ENCODE measurements at places on chromosomes 5 and 9.

DNA sequence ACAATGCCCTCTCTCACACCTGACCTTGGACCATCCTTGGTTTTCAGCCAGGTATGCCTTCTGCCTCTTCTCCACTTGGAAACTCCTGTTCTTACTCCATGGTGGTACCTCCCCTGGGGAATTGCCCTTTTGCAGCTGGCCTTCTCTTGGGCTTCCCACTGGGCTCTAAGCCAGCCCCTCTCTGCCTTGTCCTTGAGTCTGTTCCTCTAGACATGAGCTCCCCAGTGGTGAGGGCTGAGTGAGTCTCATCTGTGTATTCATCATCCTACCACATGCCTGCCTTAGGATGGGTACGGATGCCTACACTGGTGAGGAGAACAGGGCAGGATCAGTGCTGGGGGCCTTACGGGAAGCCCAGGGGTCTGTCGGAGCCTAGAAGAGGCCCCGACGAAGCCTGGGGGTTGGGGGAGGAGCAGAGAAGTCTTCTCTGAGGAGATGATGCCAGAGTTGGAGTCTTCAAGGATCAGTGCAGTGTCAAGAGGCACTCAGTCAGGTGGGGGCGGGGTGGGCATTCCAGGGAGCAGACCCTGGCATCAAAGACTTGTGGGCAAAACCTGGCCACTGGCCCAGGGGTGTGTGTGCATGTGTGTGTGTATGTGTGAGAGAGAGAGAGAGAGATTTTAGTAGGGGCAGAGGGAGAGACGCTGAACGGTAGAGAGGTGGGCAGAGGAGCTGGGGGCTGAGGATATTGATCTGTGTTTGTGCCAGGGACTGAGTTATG is 5.2 kb upstream of the CRB2 start:
- DNase-seq = no peak

- no peak for DNase-seq
Observed at GRCh38 chr9:113484258-113484730, 20.8 kb downstream of the RGS3 start.

DNA sequence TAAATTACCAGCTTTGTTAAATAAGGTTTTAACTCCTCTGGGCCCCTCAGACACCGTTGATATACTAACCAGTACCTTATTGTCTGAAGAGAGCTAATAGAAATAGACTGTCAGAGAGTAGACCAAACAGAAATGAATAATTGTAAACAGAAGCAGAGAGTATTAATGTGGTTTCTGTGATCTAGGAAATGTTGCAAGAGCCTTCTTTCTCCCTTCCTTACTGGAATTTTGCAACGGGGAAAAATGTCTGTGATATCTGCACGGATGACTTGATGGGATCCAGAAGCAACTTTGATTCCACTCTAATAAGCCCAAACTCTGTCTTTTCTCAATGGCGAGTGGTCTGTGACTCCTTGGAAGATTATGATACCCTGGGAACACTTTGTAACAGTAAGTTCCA is 5.1 kb downstream of the TYRP1 start:
- peak; percentile 63 for DNase-seq

GRCh38 chr5:168766426-168766700 is 187.2 kb upstream of the PANK3 start:
- no peak for DNase-seq

DNA sequence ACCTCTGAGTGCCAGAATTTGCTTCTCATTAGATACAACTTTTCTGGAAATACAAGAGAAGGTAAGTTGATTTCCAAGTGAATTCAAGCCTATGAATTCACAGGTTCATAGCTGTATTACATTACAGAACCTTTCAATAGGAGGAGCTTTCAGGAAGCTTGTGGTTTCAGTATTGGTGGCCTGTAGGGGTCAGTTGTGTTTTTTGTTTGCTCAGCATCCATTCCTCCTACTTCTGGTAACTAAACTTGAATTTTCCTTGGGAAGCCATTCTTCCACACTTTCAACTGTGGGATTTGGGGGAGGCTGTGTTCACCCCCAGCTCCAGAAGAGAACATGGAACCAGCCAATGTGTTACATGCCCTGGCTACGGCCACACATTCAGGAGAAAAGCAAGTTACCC is 5.6 kb upstream of the CYSTM1 start:
- no peak for DNase-seq

- DNase-seq = no peak
Observed at GRCh38 chr5:14257995-14258403, 114.9 kb downstream of the TRIO start.

GRCh38 chr9:77374266-77374665 is 196.9 kb downstream of the VPS13A start:
- DNase-seq = peak; percentile 4

GRCh38 chr9:35490910-35491465 is 1.1 kb downstream of the RUSC2 start:
- DNase-seq = peak; percentile 20

DNA sequence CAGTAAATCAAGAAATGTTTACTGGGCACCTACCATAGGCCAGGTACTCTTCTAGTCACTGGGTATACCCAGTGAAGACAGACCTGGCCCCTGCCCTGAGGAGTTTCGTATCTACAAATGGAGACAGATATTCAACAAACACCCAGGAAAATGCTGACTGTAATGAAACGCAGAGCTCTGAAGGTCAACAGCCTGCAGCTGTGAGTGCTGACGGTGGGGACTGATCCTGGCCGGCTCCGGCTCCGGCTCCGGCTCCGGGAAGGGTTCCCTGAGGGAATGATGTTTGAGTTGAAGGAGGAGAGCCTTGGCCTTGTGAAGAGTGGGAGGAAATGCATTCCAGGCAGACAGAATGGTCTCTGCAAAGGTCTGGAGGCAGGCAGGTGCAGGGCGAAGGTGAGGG is 23.1 kb downstream of the FGFR4 start:
- DNase-seq = no peak

- no peak for DNase-seq
Observed at GRCh38 chr5:139642891-139643871, 5.0 kb upstream of the CXXC5 start.

DNA sequence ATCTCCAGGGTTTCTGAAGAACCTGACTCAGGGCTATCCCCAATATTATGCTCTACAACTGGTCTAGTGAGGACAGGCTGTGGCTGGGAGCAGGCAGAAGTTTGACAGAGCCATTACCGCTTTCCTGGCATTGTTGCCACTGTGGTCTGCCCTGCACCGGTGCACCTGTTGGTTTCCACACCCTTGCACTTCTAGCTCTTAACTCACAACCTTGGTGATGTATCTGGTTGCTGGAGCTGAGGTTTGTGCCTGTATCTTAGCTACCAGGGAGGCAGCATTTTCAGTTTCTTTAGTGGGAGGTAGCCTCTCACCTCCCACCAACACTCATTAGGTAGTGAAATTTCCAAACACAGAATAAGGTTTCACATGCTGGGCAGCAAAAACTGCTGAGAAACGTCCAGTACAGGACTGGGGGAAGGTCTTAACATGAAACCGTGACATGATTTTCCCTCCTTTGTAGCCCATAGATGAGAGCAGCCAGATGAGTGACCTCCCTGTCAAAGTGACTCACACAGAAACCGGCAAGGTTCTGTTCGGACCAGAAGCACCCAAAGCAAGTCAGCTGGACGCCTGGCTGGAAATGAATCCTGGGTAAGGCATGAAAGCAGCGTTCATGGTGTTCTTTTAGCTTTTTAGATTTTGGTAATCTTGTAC is 57.7 kb downstream of the SMARCA2 start:
- no peak for DNase-seq

- DNase-seq = peak; percentile 84
Observed at GRCh38 chr5:33441241-33442177, 744 bp downstream of the TARS1 start.

DNA sequence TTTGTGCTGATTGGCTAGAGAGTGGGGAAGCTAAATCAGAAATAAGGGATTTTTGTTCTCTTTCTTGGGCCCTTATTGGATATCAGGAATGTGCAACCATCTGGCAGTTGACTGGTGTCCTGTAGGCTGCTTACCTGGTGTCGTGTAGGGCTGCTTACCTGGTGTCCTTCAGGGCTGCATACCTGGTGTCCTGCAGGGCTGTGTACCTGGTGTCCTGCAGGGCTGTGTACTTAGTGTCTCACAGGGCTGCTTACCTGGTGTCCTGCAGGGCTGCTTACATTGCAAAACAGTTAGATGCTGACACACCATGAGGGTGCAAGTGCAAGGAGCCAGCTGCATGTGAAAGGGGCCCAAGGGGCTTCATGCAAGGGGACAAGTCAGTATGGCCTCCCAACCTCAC is 249.3 kb downstream of the ICE1 start:
- DNase-seq = no peak

- peak; percentile 61 for DNase-seq
Observed at GRCh38 chr5:159010661-159011442, 88.9 kb downstream of the EBF1 start.

- peak; percentile 81 for DNase-seq
Observed at GRCh38 chr9:132006677-132007370, 72.8 kb downstream of the MED27 start.

GRCh38 chr9:33414268-33414667 is 11.9 kb upstream of the AQP7 start:
- DNase-seq = no peak

GRCh38 chr5:56814963-56815657 is at the start of gene MAP3K1:
Gene MAP3K1 (plus strand): TSS chr5:56815549. CDS start chr5:56815574, 25 bp downstream.
- DNase-seq = peak; percentile 58

DNA sequence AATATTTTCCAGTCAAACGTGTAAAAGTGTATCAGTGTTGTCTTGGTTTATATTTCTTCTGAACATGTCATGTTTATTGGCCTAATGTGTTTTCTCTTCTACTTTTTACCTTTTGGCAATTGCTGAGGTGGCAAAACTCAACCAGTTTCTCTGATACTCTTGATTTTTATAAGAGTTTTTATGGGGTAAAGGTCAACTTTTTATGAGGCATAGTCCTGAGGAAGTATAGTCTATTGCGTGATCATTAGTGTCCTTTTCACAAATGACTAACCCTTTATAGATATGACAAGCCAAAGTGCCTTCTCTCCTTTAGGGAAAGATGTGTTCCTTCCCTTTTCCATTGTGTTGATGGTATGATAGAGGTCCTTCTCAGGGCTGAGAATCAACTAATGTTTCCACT is 32.9 kb downstream of the OCLN start:
- no peak for DNase-seq

GRCh38 chr5:181151146-181151545 is 3.8 kb downstream of the OR2V2 start:
- DNase-seq = no peak

DNA sequence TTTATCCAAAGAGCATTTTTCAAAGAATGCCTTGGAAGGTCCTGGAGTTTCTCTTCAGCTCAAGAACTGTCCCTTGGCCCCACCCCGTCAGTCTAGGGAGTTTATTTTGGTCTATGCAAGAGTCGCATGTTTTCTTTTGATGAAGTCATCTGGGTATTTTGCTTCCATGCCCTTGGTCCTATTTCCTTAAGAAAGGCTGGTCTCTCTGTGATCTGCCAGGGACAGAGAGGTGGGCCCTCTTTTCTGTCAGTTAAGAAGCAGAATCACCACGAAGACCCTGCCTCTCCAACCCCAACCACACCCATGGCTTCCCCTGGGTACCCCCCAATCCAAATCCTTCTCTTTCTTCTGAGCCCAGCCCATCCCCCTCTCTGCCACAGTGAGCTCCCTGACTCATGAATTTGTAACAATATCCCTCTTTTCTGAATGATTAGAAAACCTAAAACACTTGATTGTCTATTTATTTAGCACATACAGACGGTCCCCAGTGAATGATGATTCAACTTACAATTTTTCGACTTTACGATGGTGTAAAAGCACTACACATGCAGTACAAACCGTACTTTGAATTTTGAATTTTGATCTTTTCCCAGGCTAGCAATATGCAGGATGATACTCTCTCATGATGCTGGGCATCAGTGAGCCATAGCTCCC is 163.5 kb upstream of the ADRA1B start:
- peak; percentile 66 for DNase-seq

- no peak for DNase-seq
Observed at GRCh38 chr5:158414333-158414762, 555.4 kb upstream of the CLINT1 start.

- DNase-seq = no peak
Observed at GRCh38 chr5:142915813-142916424, 145.7 kb downstream of the ARHGAP26 start.

- peak; percentile 87 for DNase-seq
Observed at GRCh38 chr5:125412561-125413495, 666.4 kb upstream of the ZNF608 start.

DNA sequence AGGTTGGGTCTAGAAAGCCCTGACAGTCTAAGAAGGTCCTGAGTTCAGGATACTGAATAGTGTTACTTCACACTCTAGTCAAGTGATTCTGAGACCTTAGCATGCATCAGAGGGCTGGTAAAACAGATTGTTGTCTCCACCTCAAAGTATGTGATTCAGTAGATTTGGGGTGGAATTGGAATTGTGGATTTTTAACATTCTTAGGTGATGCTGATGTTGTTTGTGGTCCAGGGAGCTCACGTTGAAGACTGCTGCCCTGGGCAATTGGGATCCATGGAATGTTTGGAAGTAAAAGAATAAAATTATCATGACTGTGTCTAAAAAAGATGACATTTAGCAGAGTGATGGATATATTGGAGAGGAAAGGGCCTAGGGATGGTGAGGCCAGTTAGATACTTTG is 75.6 kb downstream of the VCAN start:
- no peak for DNase-seq

GRCh38 chr5:135501965-135502364 is 33.8 kb downstream of the NEUROG1 start:
- no peak for DNase-seq

DNA sequence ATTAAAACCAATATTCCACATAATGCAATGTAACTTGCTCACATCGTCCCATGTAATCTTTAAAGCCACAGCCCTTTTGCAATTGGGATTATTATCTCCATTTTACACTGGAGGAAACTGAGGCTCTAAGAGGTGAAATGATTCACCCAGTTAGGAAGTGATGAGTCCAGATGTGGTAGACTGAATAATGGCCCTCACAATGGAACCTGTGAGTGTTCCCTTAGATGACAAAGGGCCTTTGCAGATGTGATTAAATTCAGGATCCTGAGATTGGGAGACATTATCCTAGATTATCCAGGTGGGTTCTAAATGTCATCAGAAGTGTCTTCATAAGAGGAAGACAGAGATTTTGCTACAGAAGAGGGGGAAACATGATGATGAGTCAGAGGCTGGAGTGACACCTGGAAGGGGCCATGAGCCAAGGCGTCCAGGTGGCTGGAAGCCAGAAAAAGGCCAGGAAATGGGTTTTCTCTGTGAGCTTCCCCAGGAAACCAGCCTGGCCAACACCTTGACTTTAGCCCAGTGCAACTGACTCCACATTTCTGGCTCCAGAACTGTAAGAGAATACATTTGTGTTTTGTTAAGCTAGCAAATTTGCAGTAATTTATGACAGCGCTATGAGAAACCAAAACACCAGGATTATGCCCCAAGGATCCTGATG is 139.1 kb downstream of the KCNIP1 start:
- no peak for DNase-seq

- no peak for DNase-seq
Observed at GRCh38 chr5:137596941-137597340, 97.8 kb upstream of the SPOCK1 start.

GRCh38 chr9:135409286-135410200 is 70.0 kb upstream of the PPP1R26 start:
- no peak for DNase-seq
